ENCODE measurements at places on chromosomes 11 and 22. TPM values are rescaled to one million over a fixed set of nuclear protein-coding genes. Genes with fewer than 3 reads are reported as not detected.

PSMA1 gene
- total RNA-seq: 115 TPM

PHF21A gene
- 40.1 TPM for total RNA-seq

SREBF2 gene
- 132 TPM for total RNA-seq

SYTL2 gene
- total RNA-seq: 7.2 TPM

IFITM2 gene
- total RNA-seq: 3.1 TPM

DBX1 gene
- not detected for total RNA-seq

TH gene
- total RNA-seq: not detected

RIC3 gene
- total RNA-seq: 61.0 TPM

PES1 gene
- total RNA-seq: 61.7 TPM

MUC6 gene
- total RNA-seq: not detected

TMEM191B gene
- 3.8 TPM for total RNA-seq

NOX4 gene
- total RNA-seq: 9.4 TPM

MYBPC3 gene
- not detected for total RNA-seq
